T-helper 2 cell (primary cell): ENCODE measurements at places on chromosomes 3 and 15.
A peak's percentile ranks its signal among the peaks of the same experiment; 100 is the strongest.

- no peak for DNase-seq
These were observed 562 bp downstream of the CGGBP1 start for GRCh38 chr3:88058306-88058580.

DNA sequence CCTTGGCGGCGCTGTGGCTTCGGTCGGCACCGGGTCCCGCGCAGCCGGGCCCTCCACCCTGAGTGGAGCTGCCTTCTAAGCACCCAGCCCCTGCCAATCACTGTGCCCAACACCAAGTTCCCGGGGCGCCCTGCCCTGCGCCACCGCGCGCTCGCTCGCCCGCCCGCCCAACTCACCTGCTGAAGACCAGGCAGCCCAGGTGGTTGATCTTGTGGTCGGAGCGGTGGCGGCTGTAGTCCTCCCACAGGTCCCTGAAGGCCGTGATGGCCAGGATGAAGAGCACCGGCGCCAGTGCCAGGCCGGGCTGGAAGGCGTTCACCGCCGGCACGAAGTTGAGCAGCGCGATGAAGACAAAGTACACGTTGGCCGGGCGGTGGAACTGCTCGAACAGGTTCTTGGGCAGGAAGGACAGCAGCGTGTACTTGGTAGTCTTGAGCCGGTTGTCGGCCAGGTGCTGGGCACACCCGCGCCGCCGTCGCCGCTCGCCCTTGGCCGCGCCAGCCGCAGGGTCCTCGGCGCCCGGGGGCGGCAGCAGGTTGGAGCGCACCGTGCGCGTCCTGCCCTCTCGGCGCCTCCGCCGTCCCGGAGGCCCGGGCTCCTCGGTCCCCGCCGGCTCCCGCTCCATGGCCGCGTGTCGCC is 536 bp downstream of the ATP10A start:
- DNase-seq, result peak; percentile 24

GRCh38 chr3:141933421-141934300 is 57.2 kb downstream of the ATP1B3 start:
- DNase-seq, result no peak

GRCh38 chr3:57030721-57031120 is 29.7 kb upstream of the SPATA12 start:
- DNase-seq, result no peak

DNA sequence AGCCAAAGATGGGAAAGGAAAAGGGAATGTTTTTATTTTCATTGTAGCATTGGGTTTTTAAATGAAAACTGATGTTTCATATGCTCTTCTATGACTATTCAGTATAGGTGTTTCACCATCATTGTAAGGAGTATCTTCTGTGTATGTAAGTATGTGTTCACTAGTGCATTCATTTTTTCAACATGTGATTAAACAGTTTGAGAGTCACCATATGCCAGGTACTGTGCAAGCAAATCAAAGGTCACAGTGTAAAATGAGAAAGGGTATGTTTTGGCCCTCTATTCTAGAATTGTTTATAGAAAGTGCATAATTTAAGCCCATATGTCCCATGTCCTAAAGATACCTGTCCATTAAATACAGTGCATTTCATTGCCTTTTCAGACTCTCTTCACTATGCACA is 207.2 kb downstream of the ZBTB20 start:
- no peak for DNase-seq

DNA sequence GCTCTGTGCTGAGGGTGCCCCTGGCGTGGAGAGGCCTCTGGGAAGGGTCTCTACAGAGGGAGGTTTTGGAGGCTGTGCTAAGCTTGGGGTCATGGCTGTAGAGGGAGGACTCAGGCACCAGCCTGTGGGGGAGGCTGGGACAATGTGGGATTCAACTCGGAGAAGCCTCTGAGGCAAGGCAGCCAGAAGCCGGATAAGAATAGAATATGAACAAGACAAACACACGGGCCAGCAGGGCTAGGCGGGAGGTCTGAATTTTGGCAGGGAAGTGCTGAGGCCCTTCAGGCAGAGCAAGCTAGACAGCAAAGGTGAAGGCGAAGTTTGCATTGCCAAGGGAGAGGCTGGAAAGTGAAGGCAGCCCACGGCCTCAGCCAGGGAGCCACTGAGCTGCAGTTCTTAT is 612.1 kb upstream of the NR2F2 start:
- DNase-seq, result no peak
